Mesothelial cell of epicardium (in vitro differentiated cells): ENCODE measurements at places on chromosomes 1 and 21.
A peak's percentile ranks its signal among the peaks of the same experiment; 100 is the strongest.

DNA sequence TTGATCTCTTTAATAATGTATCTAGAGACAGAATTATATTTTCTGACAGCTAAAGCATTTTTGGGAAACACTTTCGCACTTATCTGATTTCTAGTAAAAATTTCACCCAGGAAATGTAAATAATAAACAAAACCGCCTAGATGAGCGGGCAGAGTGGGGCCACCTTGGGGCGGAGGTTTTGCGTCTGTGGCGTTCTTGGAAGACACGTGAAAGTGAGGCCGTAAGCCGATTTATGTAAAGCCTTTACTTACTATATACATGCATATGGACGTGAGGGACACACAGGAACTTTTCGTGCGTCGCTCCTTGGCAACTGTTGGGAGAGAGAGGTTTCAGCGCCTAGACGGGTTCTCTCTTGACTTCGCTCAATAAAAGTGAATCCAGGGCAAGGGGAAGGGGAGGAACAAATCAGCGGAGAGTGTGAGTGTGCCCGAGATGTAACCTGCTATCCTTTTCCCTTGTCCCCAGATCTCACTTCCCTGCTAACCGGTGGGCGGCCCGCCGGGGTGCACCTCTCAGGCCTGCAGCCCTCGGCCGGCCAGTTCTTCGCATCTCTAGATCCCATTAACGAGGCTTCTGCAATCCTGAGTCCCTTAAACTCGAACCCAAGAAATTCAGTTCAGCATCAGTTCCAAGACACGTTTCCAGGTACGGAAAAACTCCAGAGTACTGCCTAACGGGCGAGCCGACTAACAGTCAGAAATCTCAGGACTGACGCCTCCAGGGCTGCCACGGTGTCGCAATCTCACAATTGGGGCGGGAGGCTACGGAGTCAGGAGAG is 1.7 kb downstream of the HLX start:
- DNase-seq = no peak
- H3K27me3 ChIP-seq = peaks cover 98% of the 10 kb centered on the region
- no peak overlapping the region for H3K27ac ChIP-seq
- H3K36me3 ChIP-seq = no peaks in the 10 kb centered on the region
- peak overlapping the region; percentile 64 for H3K4me3 ChIP-seq
- H3K4me1 ChIP-seq = peaks cover 24% of the 10 kb centered on the region

DNA sequence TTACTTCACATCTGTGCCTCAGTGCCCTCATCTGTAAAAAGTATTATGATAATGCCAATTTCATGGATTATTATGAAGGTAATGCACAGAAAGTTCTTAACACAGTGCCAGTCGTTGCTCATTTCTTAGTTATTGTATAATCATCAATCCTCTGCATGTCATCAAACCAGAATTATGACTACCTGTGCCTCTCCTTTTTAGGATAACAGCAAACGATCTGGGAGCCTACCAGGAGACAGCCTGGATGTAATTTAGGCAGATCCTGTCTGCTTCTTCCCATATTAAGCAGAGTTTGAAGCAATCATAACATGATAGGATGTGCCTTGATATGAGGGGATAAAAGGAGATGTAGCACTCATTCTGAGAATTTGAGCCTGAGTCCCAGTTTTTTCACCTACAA is 177.4 kb upstream of the DPT start:
- H3K4me3 ChIP-seq = no peak overlapping the region
- H3K4me1 ChIP-seq = peaks cover 25% of the 10 kb centered on the region
- no peak for DNase-seq
- no peaks in the 10 kb centered on the region for H3K27me3 ChIP-seq
- no peak overlapping the region for H3K27ac ChIP-seq

GRCh38 chr1:42880384-42880783 is 34.0 kb downstream of the ZNF691 start:
- peaks cover 36% of the 10 kb centered on the region for H3K27me3 ChIP-seq
- no peak overlapping the region for H3K27ac ChIP-seq
- no peaks in the 10 kb centered on the region for H3K4me1 ChIP-seq
- no peaks in the 10 kb centered on the region for H3K36me3 ChIP-seq

DNA sequence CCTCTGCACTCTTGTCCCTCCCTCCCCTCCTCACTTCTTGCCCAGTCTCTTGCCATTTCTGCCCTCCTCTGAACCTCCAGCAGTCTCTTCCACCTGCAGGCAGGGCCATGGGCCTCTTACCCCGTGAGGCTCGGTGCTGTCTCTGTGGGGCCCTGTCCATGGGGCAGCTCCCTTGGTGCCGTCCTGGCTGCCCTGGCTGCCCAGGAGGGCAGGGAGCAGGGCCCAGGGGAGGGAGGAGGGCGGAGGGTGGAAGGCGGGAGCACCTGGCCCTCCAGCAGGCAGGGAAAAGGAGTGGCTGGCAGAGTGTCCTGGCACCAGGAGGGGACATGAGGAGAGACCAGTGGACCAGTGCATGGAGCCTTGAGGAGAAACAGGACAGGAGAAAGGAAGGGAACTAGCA is at the start of gene RORC:
Gene RORC (minus strand): TSS at position 198 of the 400 bp plus-strand sequence. CDS start 38 bp downstream, at position 160.
- no peaks in the 10 kb centered on the region for H3K36me3 ChIP-seq
- H3K4me3 ChIP-seq = no peak within 1 kb of the TSS
- H3K27ac ChIP-seq = no peak within 1 kb of the TSS
- H3K27me3 ChIP-seq = peaks cover 10% of the 10 kb centered on the region
- DNase-seq = no peak

GRCh38 chr1:183106746-183107145 is 79.3 kb upstream of the LAMC2 start:
- peaks cover 18% of the 10 kb centered on the region for H3K36me3 ChIP-seq
- H3K27ac ChIP-seq = no peak overlapping the region
- no peaks in the 10 kb centered on the region for H3K27me3 ChIP-seq

GRCh38 chr1:18012686-18013085 is 94.9 kb upstream of the IGSF21 start:
- H3K36me3 ChIP-seq = no peaks in the 10 kb centered on the region
- H3K4me1 ChIP-seq = no peaks in the 10 kb centered on the region
- no peak overlapping the region for H3K4me3 ChIP-seq
- no peak overlapping the region for H3K27ac ChIP-seq
- peaks cover 68% of the 10 kb centered on the region for H3K27me3 ChIP-seq

DNA sequence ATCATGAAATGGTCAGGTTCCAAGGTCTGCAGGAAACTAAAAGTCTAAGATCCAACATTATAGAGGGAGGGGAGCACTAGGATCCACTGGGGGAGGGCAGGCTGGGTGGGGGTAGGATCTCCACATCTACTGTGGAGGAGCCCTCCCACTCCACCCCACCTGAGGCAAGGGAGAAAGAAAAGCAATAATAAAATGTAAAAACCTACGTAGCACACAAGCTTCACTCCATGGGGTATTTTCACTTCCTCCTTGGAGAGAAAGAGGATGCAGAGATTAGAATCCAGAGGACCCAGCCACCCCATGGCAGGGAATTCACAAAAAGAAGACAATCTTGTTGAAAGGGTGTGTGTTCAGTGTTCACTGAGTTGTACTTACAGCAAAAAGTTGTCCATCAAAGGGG is 14.4 kb downstream of the SPOCD1 start:
- peaks cover 2% of the 10 kb centered on the region for H3K27me3 ChIP-seq
- H3K27ac ChIP-seq = no peak overlapping the region
- no peak overlapping the region for H3K4me3 ChIP-seq
- no peak for DNase-seq

GRCh38 chr1:232987774-232988140 is 37.3 kb downstream of the NTPCR start:
- peaks cover 22% of the 10 kb centered on the region for H3K36me3 ChIP-seq
- H3K27me3 ChIP-seq = no peaks in the 10 kb centered on the region
- H3K27ac ChIP-seq = no peak overlapping the region
- no peak for DNase-seq

DNA sequence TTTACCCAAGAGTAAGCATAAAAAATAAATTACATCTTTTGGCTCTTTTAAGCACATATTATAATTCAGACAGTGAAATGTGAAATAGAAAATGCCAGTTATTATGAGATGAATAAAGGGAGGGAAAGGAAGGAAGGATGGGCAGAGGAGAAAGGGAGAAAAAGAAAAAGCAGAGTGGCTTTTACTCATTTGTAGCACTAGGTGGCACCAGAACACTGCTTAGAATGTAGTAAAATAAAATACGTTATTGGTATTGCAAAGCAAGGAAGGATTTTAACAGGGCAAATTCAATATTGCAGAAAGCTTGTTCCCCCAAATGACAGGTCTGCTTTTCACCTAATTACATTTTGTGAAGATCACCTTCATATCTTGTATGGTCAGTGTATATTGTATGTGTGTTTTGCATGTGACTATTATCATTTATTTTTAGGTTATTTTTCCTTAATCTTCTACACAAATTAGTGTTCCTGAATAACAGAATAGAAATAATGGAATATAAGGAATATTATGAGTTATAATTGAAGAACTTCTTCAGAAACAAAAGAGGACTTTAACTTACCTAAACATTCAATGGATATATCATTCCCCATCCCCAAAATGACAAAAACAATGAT is 9.1 kb upstream of the PCNX2 start:
- H3K36me3 ChIP-seq = no peaks in the 10 kb centered on the region
- peaks cover 6% of the 10 kb centered on the region for H3K27me3 ChIP-seq
- no peak overlapping the region for H3K27ac ChIP-seq
- H3K4me3 ChIP-seq = no peak overlapping the region

GRCh38 chr1:169779970-169780369 is 14.7 kb downstream of the METTL18 start:
- no peak overlapping the region for H3K4me3 ChIP-seq
- no peaks in the 10 kb centered on the region for H3K27me3 ChIP-seq
- no peaks in the 10 kb centered on the region for H3K36me3 ChIP-seq
- H3K27ac ChIP-seq = peak overlapping the region; percentile 92
- DNase-seq = no peak

DNA sequence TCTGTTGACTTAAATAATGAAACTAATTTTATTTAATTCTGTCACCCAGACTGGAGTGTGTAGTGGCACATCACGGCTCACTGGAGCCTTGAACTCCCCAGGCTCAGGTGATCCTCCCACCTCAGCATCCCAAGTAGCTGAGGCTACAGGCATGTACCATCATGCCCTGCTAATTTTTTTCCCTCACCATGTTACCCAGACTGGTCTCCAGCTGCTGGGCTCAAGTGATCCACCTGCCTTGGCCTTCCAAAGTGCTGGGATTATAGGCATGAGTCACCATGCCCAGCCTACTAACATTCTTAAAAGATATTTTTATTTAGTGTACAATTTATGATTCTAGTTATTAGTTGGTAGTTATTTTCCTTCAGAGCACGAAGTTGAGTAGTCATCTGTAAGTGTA is 49.5 kb downstream of the NRDC start:
- no peak for DNase-seq
- H3K27me3 ChIP-seq = no peaks in the 10 kb centered on the region
- no peak overlapping the region for H3K4me3 ChIP-seq

DNA sequence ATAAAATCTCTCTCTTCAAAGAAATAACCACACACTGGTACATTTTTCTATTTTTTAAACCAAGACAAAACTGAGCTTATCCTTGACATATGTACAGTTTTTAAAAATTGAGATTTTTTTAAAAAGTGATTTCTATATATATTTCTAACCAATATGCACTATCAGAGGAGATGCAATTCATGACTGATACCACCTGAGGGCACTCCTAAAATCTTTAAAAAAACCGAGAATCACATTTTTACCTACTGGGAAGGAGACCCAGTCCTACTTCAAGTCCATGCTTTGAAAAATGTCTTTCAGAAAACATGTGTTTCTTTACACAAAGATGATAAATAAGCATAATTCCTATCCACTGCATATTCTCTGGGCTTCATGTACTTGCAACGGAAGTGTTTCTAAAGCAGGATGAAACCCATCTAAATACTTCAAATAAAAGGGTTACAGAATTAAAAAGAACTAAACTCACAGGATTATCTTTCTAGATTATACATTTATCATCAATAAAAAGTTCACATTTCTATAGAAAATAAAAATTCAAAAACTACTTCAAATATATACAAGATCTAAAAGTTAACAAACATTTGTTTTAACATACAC is 98.6 kb downstream of the ENAH start:
- H3K4me3 ChIP-seq = no peak overlapping the region
- H3K27me3 ChIP-seq = no peaks in the 10 kb centered on the region
- H3K4me1 ChIP-seq = peaks cover 3% of the 10 kb centered on the region
- peaks cover 32% of the 10 kb centered on the region for H3K36me3 ChIP-seq
- no peak for DNase-seq
- no peak overlapping the region for H3K27ac ChIP-seq

- no peak overlapping the region for H3K27ac ChIP-seq
- no peaks in the 10 kb centered on the region for H3K27me3 ChIP-seq
- no peak for DNase-seq
- H3K4me3 ChIP-seq = no peak overlapping the region
- peaks cover 6% of the 10 kb centered on the region for H3K36me3 ChIP-seq
Measured at GRCh38 chr1:87394513-87394912, 65.8 kb downstream of the LMO4 start.

DNA sequence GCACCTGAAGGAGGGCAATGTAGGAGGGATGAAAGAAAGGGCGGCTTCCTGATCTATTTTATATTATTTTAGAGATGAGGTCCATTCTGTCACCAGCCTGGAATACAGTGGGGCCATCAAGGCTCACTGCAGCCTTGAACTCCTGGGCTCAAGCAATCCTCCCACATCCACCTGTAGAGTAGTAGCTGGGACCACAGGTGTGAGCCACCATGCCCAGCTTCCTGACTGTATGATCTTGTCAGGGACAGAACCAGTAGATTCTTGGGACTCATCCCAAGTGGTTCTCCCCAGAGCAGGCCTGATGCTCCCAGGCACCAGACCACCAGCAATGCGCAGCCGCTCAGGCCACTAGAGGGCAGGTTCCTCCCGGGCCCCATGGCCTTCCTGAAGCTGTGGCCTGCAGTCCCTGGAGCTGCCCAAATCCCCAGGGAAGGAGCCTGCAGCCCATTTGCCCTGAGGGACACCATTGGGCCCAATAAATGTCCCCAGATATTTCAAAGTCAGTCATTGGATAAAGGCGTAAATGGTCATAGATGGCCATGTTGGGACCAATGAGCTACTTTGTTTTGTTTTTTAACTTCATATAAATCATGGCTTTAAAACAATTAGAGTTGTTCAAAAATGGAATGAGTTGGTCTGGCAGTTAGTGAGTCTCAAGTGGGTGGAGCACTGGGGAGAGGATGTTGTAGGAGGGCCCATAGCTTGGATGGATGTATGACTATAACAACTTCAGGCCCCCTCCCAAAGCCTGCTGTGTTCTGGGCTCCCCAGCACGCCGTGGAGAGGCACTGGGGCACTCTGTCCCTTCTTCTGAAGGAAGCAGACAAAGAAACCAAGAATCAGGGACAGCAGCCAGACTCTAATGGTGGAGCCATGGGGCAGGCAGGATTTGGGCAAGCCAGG is 44.7 kb upstream of the GOLT1A start:
- peaks cover 17% of the 10 kb centered on the region for H3K36me3 ChIP-seq
- DNase-seq = no peak
- no peaks in the 10 kb centered on the region for H3K27me3 ChIP-seq
- no peak overlapping the region for H3K27ac ChIP-seq
